ENCODE measurements at places on chromosomes 12 and 14.

GRCh38 chr12:68397566-68398158 lies 65.5 kb upstream of the MDM1 start:
- no peak for DNase-seq

- DNase-seq, result no peak
These were observed 166.1 kb upstream of the EEA1 start for GRCh38 chr12:93094988-93095737.

- DNase-seq, result peak; percentile 21
These were observed at the start of gene RILPL1 for GRCh38 chr12:123533672-123534643. Gene RILPL1, minus strand, starts transcription at chr12:123533719. Its CDS starts 237 bp downstream, at chr12:123533482.

DNA sequence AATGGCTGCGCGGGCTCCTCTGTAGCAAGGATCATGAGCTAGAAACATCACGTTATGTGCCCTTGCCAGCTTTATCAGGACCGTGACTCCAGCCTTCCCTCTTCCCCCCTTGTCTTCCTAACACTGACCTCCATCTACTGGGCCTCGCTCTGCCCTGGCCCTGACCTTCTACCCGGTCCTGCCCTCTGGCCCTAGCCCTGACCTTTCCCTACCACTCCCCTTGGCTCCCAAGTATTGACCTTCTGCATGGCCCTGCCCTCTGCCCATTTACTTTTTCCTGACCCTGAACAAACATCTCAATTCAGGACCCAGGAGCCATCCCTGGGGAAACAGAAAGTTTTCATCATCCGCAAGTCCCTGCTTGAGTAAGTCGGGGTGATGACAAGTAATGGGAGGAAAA lies 2.0 kb downstream of the SOAT2 start:
- DNase-seq, result no peak

DNA sequence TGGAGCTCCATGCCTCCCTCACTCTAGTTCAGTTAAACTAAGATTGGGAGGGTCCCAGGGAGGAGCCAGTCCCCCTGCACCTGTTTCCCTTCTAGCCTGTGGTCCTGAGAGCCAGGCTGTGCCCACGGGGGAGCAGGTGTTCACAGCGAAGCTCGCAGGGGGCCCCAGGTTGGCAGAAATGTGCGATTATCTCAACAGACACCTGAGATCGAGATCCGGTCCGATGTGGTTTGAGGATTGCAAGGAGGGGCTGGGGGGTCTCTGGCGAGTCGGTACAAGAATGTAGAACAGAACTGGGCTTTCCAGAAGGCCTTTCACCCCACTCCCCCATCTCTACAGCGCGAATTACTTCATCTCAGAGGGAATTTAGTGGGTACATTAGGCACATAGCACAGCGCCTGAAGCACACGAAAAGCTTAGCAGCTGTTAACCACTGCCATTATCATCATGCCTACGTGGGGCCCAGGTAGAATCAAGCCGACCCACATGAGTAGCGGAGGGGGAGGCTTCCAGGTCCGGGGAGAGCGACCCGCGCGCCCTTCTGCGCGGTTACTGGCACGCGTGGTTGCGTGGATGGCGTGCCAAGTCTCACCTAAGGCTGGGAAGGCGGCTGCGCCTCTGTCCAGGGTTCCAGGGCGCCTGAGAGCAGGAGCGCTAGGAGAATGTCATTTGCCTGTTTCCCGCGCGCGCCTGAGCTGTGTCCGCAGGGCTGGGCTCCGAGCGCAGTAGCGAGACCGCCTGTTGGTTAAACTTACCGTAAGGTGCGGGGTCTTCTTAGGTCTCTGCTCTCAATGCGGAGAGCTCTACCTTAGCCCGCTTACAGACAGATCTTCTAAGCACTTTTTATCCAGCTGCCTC lies 1539.5 kb upstream of the TMEM132C start:
- DNase-seq, result no peak

GRCh38 chr12:9760120-9760519 lies 581 bp downstream of the CD69 start:
- DNase-seq, result no peak

- DNase-seq, result no peak
These were observed 53.8 kb downstream of the MIS18BP1 start for GRCh38 chr14:45199230-45199629.

DNA sequence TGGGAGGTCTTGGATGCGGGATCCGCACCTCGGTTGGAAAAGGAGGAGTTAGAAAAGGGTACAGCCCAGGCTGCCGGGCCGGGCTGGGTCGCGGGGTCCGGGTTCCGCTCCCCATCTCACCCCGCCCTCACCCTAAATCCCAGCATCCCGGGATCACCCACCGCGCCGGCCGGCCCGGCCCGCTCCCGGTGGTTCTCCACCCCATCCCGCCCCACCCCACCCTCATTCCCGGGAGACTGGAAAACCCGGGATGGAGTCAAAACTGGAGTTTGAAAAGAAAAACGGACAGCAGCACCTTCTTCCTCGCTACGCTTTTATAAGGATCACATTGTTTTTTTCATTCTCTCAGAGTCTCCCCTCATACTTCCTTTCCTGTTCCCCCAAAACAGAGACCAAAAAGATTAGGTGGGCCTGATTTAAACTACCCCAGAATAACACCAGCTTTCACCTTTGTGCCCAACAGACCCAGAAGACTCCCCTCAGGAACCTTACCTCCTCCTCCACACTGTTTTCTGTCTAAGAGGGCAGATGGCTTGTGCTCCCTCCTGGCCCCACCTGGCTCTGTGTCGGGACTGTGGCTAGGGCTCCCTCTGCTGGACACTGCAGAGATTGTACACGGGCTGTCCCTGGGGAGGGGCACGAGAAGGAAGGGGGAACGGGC lies 2.8 kb downstream of the GLI1 start:
- DNase-seq, result peak; percentile 75

DNA sequence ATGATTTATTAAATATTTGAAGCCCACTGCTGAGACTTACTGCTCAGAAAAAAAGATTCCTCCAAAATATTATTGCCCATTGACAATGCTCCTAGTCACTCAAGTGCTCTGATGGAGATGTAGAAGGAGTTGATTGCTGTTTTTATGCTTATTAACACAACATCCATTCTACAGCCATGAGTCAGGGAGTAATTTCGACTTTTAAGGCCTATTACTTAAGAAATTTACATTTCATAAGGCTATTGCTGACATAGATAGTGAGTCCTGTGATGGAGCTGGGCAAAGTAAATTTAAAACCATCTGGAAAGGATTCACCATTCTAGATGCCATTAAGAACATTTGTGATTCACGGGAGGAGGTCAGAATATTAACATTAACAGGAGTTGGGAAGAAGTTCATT lies 5.2 kb downstream of the KCNJ8 start:
- no peak for DNase-seq

DNA sequence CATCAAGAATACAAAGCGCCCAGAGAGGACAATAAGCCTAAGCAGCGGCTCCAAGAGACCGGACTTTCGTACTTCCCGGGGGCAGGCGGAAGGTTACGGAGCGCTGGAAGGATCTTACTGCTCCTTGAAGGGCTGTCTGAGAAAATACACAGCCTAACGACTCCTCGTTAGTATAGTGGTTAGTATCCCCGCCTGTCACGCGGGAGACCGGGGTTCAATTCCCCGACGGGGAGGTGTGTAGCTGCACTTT lies 12.1 kb upstream of the TMPO start:
- DNase-seq, result peak; percentile 63

GRCh38 chr12:102326982-102327381 lies 129.3 kb upstream of the PMCH start:
- DNase-seq, result no peak

GRCh38 chr14:32050878-32051277 lies 26.2 kb upstream of the ARHGAP5 start:
- DNase-seq, result no peak

- no peak for DNase-seq
These were observed at the start of gene WIF1 for GRCh38 chr12:65121049-65121955. Gene WIF1, minus strand, starts transcription at chr12:65121305. Its CDS starts 114 bp downstream, at chr12:65121191.

DNA sequence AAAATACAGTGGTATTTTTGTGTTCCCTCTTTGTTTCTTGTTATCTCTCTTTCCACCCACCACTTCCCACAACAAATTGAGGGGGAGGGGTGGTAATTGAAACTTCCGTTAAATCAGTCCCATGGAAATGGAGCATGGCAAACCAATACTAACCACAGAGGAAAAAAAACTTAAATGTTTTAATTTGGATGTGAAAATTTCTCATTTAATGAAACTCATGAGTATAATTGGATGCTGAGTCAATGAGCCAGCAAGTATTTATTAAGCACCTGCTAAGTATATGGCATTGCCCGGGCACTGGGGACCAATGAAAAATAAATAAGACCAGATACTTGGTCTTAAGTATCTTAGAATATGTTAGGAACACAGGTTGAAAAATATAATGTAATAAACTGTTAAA lies 147.5 kb downstream of the KCNH5 start:
- DNase-seq, result no peak

DNA sequence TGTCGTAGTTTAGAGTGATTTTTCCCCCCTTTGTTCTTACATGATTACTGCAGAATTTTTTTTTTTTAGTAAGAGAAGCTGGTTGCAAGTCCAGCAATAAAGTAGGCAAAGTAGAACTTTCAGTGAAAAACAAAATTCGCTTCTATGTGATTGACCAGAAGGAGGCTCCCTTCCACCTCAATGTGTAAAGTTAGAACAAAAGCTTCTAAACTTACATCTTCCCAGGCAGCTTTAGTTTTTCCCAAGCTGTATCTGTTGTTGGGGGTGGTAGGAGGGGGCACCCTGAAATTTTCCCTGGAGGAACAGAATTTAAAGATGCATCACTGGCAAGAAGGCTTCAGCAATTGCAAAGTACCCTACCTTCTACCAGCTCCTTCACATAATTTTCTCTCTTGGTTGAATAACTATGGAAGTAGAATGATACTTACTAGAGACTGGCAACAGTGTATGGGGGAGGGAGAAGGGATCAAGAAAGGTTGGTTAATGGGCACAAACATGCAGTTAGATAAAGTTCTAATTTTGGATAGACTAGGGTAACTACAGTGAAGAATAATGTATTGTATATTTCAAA lies 87.3 kb upstream of the E2F7 start:
- DNase-seq, result no peak

- DNase-seq, result no peak
These were observed 67.5 kb downstream of the NIN start for GRCh38 chr14:50763382-50764007.

GRCh38 chr12:128570191-128571065 lies 253.3 kb downstream of the SLC15A4 start:
- no peak for DNase-seq

GRCh38 chr12:102518871-102519270 lies 38.5 kb upstream of the IGF1 start:
- DNase-seq, result no peak

DNA sequence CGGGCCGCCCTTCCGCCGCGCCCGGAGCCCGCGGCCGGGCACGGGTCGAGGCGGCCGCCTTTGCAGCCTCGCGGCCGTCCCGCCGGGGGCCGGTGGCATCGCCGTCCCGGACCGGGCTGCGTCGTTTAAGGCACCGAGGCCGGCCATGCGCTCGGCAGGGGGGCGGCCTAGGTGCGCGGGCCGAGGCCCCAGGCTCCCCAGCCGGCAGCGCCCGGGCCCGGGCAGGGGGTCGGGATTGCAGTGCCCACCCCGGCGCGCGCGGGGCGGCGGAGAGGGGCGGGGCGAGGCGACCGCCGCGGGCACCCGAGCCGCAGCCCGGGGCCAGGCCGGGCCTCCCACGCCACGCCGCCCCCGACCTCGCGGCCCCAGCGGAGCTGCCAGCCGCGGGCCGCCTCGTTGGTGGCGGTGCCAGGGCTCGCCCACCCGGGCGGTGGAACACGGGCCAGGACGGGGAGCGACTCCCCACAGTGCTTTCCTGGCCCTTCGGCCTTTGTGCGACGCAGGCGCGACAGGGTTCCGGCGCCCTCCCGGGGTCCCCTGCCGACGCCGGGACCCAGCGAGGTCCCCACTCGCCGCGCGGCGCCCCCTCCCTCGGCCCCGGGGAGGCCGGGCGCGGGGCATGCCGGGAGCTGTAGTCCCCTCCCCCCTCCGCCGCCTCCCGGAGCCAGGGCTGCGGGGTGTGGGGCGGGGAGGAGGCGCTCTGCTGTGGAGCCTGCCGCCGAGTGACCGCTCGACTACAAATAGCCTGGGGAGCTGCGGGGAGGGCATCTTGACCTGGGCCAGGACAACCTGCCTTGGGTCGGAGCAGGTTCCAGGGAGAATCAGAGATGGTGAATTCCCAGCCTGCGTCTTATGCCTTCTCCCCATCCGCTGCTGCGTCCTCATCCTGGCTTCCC lies 769 bp downstream of the FKBP4 start:
- DNase-seq, result no peak

- DNase-seq, result no peak
These were observed 97.4 kb downstream of the RFLNA start for GRCh38 chr12:124392271-124392666.

DNA sequence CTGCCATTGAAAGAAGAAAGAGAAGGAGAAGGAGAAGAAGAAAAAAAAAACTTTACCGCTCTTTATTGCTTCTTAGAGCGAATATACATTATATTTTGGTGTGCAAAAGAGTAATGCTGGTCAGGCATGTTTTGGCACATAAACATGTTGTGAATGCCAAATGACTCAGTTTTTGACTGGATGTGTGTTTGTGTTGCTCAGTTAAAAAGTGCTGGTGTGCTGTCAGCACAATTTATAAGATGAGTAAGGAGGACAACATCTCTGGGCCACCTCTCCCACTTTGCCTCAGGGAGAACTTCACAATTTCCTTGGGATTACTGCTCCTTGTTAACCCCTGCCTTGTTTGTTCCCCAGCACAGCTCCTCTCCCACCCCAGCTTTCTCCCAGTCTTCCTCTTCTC lies 584.8 kb downstream of the ETNK1 start:
- DNase-seq, result no peak

GRCh38 chr14:85858634-85859033 lies 328.7 kb downstream of the FLRT2 start:
- DNase-seq, result no peak

- no peak for DNase-seq
These were observed 206.5 kb upstream of the EEA1 start for GRCh38 chr12:93135286-93136239.

GRCh38 chr14:79661752-79662151 lies 549.6 kb downstream of the DIO2 start:
- DNase-seq, result no peak

GRCh38 chr14:36857136-36857535 lies 195.5 kb downstream of the PAX9 start:
- no peak for DNase-seq

DNA sequence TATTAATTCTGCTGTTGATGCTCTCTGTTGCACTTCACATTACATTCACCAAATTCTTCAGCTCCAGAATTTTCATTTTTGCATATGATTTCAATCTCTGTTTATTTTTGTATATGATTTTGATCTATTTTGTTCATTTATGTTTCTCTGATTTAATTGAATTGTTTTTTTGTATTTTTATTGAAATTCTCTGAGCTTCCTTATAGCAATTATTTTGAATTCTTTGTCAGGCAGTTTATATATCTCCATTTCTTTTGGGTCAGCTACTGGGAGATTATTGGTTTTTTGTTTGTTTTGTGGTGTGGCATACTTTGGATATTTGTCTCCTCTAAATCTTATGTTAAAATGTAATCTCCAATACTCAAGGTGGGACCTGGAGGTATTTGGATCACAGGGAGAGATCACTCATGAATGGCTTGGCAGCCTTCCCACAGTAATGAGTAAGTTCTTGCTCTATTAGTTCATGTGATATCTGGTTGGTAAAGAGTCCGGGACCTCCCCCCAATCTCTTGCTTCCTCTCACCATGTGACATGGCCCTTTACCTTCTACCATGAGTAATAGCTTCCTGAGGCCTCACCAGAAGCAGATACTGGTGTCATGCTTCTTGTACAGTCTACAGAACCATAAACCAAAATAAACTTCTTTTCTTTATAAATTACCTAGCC lies 8.7 kb upstream of the TCL1A start:
- no peak for DNase-seq
